ENCODE measurements at places on chromosomes 1 and 21.

- DNase-seq = no peak
Measured at GRCh38 chr1:172838680-172839313, 179.9 kb downstream of the FASLG start.

DNA sequence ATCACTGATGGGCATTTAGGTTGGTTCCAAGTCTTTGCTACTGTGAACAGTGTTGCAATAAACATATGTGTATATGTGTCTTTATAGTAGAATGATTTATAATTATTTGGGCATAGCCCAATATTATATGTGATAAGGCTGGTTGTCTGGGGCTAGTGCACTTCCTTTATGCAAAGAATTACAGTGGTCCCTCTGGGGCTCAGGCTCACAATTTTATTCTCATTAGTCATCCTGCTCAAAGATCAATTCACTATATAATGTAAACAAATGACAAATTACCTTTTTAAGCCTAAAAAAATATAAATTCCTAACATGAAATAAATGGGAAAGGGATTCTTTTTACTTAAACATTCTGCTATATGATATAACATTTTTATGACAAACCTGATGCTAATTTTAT lies 5.0 kb downstream of the PLPPR4 start:
- no peak for DNase-seq

- peak; percentile 69 for DNase-seq
Measured at GRCh38 chr1:85585799-85586198, 5.2 kb downstream of the CCN1 start.

DNA sequence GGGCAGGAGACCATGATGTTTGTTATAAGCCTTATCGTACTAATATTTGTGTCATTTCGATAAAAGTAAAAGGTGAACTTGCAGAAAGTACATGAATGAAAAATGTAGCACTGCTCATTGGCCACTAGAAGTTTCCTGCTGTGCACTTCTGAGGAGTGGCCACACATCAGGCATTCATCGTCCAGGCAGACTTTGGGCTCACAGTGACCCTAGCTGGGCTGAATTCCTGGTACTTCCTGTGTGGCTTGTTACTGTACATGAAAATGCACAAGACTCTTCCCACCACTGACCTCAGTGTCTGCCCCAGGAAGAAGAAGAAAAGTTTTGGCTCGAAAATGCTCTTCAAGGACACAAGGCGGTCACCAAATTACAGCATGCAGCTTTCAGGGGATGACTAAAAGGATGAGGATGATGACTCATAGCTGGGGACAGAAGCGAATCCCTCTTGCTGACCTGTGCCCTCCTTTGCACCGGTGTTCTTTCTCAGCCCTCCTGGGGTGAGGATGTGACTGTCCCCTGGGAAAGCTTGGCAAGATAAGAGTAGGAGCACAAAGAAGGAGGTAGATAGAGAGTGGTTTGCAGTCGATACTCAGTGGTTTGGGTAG lies 252.4 kb upstream of the KAZN start:
- peak; percentile 76 for DNase-seq

DNA sequence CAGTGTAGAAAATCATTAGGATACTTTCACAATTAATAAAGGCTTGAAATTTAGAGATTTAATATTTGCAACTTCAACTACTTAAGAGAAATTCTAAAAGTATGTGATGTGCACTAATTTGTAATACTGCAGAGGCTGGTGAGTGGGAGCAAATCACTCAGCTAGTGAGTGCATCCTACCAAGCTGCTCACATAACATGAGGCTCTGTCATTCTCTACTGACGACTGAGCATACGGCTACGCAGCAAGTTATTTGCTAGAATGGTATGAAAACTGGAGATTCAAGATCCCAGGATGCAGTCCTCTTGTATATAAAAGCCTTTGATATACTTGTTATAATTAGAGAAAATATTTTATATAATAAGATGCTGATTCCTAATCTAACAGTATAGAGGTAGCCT lies 90.1 kb downstream of the ATP1B1 start:
- no peak for DNase-seq

GRCh38 chr1:34188418-34188817 lies 11.7 kb downstream of the C1orf94 start:
- no peak for DNase-seq

DNA sequence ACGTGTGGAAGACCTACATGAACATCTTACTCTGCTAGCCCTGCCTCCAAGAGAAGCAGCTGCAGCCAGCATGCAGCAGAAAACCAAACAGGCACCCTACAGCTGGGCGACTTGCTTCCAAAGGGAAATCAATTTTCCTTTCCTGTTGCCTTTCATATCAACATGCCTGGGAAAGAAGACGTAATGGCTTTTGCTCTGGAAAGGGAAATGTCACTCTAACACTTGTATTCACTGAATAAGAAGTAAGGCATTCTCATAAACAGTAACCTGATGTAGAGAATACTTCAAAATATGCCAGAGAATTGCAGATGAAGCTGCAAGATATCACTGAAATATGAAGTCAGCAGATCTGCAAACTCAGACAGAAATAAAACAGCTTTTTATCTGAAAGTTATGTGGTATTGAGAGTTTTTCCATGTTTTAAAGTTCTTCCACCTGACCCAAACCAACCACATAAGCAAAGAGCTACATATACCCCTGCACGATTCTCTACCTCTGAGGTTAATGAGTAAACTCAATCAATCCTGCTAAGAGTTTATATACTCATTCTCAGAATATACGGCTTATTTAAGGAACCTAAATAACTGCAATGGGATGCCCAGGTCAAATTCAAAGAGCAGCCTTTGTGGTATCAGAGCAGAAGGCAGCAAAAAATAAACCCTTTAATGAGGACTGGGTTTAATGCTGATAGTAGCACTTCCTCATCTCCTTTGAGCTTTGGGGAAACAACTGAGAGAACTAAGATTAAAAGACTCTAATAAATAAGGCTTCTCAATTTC lies 150.9 kb downstream of the RERE start:
- no peak for DNase-seq

- DNase-seq = peak; percentile 89
Measured at GRCh38 chr1:181469829-181470228, 13.5 kb upstream of the CACNA1E start.

DNA sequence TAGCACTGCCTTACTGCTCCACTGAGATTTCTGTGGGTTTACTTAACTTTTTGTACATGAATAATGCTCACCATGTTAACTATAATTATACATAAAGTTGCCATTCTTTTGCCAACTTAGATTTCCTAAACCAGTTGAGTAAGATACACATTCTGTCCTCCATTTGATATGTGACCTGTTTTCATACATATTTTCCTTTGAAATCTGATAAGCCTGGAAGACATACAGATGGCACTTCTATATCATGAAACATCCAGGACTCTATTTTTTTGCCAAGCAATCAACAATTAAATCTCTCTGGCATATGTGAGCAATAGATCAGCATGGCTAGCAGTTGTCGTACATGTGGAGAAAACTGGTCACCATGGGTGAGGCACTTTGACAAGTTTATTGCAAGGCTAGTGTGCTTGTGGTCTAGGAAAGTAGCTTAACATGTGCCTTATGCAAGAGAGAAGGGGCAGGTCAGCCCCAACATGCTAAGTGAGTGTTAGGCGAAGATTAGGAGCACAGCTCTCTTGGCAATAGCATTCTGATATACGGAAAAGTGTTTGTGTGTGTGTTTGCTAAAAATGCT lies 14.2 kb downstream of the PRRX1 start:
- DNase-seq = no peak

DNA sequence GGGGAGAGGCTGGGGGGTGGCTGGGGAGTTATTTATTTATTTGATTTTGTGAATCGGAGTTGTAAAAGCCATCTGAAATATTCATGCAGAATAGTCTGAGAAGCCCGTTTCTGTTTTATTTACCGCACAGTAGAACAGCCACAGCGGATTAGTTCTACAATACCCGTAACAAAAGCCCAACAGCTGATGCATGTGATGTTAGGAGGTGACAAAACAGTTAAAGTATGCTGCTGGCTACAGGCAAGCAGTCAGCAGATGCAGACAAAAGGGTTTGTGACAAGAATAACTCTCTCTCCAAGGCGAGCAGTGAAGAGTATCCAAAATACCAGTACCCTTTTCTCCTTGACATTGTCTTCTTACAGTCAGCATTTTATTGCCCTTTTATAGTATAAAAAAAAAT lies 42.0 kb downstream of the PROX1 start:
- DNase-seq = peak; percentile 6

GRCh38 chr1:39490596-39491145 lies 765 bp upstream of the BMP8A start:
- DNase-seq = peak; percentile 25

DNA sequence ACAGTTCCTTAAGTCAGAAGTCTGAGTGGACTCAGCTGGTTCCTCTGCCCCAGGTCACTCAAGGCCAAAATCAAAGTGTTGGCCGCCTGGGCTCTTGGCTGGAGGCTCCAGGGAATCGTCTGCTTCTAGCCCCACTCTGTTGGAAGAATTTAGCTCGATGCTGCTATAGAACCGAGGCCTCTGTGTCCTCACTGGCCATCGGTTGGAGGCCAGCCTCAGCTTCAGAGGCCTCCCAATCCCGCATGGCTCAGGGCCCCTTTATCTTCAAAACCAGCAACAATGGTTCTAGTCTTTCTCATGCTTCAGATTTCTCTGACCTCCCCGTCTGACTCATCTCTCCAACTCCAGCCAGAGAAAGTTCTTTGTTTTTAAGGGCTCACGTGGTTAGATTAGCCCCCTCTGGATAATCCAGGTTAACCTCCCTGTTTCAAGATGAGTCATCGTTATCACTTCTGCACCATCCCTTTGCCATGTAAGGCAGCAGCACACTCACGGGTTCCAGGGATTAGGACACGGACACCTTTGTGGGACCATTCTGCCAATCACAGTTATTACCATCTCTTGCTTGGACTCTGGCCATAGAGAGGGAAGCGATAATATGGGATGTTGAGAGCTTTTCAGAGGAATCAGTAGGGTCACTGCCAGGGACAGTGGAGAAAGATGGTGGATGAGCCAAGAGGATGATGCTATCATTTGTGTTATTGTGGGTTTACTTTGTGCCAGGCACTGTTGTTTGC lies 13.6 kb downstream of the FHAD1 start:
- peak; percentile 20 for DNase-seq

DNA sequence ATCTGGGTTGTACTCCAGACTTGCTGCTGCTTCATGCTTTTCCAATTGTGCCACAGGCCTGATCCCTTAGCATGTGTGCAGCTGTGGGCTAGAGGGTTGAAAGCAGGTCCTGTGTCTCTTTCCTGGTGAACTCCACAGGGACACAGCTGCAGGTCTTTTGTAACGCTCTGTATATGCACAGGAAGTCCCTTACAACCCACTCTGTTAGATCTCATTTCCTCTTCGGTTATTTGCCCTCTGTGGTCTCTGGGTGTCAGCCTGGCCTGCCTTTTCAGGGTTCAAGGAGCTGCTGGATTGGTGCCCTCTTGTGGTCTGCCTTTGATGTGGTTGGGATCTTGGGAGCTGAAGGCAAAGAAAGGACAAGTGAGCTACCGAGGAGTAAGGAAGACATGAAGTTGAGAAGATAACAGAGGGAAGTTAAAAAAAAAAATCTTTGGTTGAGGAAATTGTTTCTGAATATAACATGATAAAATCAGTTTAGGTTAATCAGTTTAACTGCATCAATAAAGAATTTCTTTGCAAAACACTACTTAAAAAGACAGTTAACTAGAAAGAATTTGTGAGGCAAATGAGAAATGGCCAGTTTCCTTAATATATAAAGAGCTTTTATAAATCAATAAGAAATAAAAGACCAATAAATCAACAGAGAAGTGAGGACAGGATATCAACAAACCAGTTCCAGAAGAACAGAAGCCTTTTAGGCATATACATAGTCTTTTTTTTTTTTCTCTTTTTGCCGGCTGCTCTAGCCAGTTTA lies 44.1 kb downstream of the UCK2 start:
- peak; percentile 82 for DNase-seq

DNA sequence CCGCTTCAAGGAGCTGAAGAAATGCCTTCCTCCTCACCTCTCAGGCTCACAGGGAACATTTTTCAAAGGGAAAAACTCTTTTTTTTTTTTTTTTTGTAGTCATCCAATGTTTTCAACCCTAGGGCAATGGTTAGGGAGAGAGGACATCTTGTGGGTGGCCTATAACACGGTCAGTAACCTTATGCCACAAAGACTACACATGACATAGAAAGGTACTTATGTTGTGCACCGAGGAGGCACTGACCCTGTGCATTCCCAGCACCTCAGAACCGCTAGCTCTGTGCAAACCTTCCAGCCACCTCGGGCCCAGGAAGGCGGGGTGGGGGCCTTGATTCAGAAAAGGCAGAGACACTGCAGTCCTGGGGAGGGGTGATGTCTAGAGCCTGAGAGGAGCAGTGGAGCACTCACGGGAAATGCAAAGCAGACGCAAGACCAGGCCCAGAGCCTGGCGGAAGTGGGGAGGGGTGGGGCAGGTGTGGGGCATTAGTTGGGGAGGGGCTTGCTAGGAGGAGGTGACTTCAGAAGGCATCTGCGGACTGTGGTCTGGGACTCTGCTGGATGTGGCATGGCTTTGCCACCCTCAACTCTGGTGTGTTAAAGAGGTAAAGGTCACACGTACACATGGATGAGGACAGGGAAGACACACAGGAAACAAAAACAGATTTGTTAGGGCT lies 68.6 kb downstream of the MDM4 start:
- no peak for DNase-seq

GRCh38 chr1:6982860-6983259 lies 197.6 kb downstream of the CAMTA1 start:
- peak; percentile 59 for DNase-seq

DNA sequence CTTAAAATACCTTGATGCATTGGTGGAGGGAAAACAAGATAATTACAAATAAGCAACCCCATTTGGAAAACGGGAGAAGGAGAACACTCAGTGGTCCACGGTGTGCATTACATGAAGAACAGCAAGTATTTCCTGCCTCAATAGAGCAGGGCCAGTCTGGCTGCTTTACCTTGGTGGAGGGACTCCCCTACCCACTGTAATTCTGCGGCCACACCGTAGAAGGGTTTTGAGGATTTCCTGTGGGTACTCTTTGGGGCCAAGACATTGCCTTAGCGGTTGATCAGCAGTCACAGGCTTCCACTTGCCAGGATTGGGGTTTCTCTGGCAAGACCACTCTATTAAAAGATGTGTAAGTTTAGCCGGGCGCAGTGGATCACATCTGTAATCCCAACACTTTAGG lies 16.3 kb upstream of the TMEM54 start:
- DNase-seq = no peak

- DNase-seq = no peak
Measured at GRCh38 chr1:243924588-243925349, 74.7 kb upstream of the AKT3 start.

- DNase-seq = peak; percentile 41
Measured at GRCh38 chr1:159892944-159893343, 7.0 kb downstream of the CFAP45 start.

DNA sequence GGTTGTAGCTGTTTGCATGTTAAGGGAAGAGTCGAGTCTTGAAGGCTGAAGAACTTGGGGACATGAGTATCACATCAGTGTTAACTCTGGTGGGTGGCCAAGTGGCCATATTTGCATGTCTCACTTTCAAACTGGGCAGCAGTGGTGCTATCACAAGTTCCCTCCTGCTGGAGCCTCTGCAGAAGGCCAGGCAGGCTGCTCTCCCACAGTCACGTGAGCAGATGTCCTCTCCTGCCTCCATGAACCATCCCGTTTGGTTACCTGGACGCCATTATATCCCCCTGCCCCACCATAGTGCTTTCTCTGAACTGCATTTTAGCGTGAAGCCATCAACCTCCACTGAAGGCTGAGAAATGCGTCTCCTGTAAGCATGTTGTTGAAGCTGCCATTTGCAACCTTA lies 205.1 kb upstream of the LMO4 start:
- no peak for DNase-seq

- no peak for DNase-seq
Measured at GRCh38 chr1:97674517-97674916, 246.3 kb downstream of the DPYD start.

Data from kidney tubule cell (primary cell).